Activated CD4-positive, alpha-beta T cell treated with anti-CD3 and anti-CD28 coated beads, Interleukin-2, amount 50 U/mL, for 4 hours (primary cell): ENCODE measurements at places on chromosomes 2 and 18.

- no peak for DNase-seq
Measured at GRCh38 chr2:161102770-161103450, 57.3 kb upstream of the TANK start.

- peak; percentile 95 for DNase-seq
Measured at GRCh38 chr2:216114714-216115531, 5.8 kb downstream of the XRCC5 start.

DNA sequence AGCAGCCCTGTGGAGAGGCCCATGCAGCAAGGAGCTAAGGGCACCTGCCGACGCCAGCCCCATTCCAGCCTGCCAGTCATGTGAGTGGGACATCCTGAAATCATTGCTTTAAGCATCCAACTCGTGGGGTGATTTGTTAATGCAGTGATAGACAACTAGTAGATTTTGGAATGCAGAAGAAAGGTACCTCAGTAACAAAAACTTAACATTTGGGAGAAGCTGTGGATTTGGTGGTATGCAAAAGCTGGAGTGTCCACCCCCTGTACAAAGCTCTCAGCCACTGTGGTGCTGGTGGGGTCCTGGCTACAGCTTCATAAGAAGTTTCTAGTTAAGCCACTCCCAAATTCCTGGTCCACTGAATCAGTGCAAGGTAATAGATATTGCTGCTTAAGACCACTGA, 37.2 kb upstream of the GNAL start:
- DNase-seq = no peak

- no peak for DNase-seq
Measured at GRCh38 chr2:28607730-28608499, 112.1 kb downstream of the PLB1 start.

DNA sequence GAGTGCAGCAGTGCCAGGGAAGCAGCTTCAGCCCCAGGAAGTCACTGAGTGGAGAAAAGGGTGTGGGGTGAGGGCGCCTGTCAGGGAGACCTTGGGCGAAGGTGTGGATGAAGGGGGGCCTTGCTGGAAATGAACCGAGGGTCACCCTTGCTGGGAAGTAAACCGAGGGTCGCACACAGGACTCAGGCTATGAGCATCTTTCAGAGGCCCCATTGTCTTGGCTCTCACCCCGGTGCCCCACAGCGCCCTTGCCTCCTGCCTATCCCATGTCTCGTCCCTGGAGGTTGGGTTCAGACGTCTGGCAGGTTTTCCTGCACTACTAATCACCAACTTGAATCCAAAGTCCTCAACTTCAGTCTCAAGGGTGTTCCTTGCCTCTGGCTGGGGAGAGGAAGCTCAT, 122.8 kb upstream of the PXDN start:
- DNase-seq = no peak

GRCh38 chr2:239544918-239545465, 144.2 kb upstream of the HDAC4 start:
- DNase-seq = peak; percentile 29

DNA sequence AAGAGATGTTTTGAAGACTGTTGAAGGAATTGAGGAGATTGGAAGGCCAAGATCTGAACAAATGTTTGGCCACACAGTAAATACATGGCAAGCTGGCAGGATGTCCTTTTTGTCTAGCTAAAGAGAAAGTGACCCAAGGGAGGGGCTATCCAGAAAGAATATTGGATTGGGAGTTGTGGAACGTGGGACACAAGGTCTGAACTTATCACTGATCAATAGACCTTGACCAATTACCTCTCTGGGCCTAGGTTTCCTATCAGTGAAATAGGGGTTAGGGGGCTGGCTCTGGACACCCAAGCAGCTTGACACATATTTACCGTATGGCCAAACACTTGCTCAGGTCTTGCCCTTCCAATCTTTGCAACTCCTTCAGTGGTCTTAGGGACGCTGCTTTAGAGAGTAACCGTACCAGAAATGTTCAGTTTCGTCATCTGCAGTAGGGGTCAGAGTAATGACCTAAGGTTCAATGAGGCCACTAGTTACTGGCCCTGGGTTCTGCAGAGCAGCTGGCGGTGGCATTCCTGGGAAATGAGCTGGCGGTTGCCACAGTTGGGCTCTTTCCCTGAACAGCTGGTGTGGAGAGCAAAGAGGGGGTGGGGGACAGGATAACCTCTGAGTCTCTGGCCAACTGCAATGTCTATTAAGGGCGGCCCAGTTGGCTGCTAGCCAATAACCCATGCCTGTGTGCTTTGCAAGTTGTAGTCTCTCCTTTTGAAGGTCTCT, 70.1 kb upstream of the STPG4 start:
- no peak for DNase-seq

- DNase-seq = no peak
Measured at GRCh38 chr2:240170354-240170735, 29.9 kb upstream of the OTOS start.

GRCh38 chr2:127051116-127052056, 55.6 kb downstream of the BIN1 start:
- DNase-seq = no peak

DNA sequence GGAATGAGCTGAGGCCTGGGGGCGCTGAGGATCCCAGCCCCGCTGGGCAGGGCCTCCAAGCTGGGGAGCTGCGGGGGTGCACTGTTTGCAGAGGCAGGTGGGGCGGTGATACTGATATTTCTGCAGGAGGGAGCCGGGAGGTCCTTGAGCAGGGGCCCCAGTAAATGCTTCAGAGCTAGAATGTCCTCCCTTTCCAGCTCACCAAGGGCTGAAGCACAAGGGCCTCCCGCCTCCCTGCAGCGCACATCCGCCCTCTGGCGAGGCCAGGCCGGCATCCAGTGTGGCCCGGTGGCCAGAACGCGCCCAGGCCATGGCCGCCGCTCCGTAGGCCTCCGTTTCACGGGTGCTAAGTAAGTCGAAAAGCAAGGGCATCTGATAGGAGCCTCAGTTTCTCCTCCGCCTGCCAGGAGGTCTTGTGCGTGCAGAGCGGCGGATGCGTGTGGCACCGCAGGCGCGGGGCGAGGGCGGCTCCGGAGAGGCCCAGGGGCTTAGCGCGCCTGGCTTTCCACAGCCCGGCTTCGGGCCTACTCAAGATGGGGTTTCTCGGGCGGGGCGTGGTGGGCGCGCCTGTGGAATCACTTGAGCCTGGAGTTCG, 29.5 kb upstream of the CHMP1B start:
- DNase-seq = no peak

GRCh38 chr18:42229211-42230210, 274.5 kb downstream of the PIK3C3 start:
- no peak for DNase-seq

- DNase-seq = no peak
Measured at GRCh38 chr2:99448556-99448955, 41.3 kb downstream of the REV1 start.

DNA sequence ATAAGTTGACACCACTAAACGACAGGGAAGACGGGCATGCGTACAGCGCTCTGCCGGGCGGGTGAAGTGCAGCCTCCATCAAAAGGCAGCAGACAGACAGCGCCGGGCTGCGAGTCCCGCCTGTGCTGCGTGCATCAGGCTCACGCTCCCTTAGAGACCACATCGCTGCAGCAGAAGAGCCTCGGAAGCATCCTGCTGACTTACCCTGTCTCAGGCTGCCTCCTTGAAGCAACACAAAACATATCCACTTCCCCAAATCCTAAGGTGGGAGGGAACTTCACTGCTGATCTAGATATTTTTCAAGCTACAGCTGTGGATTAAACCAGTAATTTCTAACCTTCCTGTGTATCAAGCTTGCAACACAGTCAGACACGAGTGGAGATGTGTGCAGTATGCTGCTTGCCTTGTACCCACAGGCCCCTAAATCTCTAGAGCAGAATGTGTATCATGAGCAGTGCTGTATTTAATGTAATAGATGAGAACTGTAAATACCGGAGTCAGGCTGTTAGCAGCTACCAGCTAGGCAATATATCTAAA, 6.4 kb downstream of the MYT1L start:
- no peak for DNase-seq

DNA sequence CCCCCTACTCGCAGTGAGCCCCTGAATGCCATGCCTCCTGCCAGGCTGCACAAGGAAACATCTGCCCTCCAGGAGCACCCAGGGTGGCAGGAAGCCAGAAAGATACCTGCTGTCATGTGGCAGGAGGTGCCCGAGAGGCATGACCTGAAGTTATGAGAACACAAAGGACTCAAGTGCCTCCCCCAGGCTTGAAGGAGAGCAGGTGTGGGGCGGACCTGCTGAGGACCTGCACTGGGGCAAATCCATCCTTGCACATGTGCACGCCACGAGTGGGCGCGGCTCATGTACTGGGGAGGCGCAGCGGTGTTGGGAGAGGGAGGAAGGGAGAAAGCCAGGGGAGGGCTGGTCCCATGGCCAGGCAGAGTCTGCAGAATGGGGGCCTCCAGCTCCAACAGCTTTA, 26.9 kb downstream of the SDC1 start:
- DNase-seq = no peak

DNA sequence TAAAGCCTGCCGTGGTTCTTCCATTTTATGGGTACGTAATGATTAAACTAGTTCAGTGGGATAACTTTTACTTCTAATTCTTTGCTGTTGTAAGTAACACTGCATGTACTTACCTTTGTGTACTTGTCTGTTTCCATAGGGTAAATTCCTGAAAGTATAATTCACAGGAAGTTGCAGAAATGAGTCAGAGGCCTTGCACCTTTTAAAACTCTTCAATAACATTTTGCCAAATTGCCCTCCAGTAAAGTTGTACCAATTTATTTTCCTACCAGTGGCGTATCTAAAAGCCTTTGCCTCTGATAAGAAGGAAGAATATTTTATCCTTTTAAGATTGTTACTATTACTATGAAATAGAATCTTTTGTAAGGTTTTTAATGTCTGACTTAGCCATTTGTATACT, 65.1 kb downstream of the CAB39 start:
- no peak for DNase-seq

DNA sequence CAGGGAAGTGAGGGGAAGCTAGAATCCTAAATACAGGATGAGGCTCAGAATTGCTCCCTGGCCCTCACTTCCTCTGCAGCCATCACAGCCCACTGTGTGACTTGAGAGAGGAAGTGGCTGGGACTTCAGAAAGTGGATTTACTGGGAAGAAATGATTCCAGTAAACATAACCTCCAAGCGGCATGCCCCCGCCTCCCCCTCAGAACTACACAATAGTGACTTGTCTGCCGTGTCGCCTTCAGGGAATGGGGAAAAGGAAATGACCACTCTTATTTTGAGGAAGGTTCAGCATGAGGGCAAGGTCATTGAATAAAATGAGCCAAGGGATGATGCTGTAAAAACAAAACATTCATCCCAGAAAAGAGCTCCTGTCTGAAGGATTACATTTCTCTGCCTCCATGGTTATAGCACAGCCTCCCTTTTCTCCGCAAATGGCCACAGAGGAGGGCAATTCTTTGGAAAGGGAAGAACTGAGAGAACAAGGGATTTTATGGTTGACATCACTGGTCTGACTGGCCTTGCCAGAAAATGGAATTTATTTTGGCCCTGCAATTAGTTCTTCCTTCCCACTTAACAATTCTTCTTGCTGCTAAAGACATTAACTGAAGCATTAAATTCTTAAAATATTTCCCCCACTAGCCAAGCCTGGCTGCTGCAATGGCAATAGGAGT, 78.9 kb upstream of the DAPL1 start:
- no peak for DNase-seq

- no peak for DNase-seq
Measured at GRCh38 chr2:144357623-144358373, 162.1 kb downstream of the ZEB2 start.

DNA sequence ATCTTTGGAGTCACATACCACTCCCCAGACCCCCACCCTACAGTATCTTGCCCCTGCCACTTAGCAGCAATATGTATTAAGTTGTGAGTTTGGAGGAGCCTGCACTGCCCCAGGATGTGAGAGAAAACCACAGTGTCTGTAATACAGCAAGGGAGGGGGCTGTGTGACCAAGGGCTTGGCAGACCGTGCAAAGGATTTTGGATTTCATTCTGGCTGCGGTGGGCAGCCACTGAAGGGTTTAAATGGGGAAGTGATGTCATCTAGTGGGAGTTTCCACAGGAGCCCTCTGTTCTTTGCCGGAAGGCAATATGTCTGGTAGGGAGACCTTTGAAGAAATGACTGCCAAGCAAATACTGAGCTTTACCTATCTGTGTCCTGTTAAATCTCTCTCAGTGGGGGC, 202.4 kb downstream of the FHOD3 start:
- DNase-seq = no peak

GRCh38 chr18:45976974-45977373, 9.8 kb upstream of the EPG5 start:
- DNase-seq = no peak

- peak; percentile 5 for DNase-seq
Measured at GRCh38 chr2:19899985-19900930, 1.5 kb downstream of the TTC32 start.

DNA sequence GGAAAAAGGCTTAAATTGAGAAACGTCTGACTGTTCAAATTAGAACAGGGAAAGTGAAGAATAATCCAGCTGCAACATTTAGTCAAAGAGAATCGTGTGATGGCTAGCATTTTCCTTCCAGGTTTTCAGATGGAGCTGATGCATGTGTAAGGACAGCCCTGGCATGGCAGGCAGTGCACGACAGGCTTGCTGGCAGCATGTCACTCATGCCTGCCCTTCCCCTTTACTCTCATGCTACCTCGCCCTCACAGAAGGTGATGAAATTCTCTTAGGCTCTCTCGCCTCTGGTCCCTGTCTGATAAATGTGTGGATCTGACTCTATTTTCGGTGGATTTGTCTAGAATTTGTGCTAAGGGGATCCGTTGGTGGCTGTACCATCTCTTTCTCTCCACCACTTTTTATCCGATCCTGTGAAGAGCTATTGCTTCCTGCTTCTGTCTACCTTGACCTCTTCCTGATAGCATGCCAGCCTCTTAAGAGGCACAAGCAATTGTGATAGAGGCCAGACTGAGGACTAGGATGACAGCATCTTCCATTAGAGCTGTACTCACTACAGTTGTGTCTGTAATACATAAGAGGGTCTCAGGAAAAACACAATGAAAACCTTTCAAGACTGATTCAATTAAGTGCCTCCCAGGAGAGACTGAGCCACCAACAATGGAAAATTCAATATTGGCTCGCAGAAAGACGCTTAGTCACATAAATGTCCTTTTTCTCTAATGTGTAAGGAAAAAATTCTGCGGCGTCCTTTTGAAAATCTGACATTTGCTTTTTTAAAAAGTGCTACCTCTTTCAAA, 65.6 kb upstream of the NOSTRIN start:
- DNase-seq = no peak

- no peak for DNase-seq
Measured at GRCh38 chr18:57843386-57843785, 40.3 kb upstream of the ATP8B1 start.

- no peak for DNase-seq
Measured at GRCh38 chr18:79785831-79786230, 11.9 kb upstream of the KCNG2 start.
